ENCODE measurements at places on chromosomes 2 and 18. TPM values are rescaled to one million over a fixed set of nuclear protein-coding genes. Genes with fewer than 3 reads are reported as not detected.

Gene PLB1
- 1.3 TPM for total RNA-seq

GRCh38 chr2:186532891-186533290 is 46.8 kb downstream of the ZC3H15 start:
- DNase-seq, result no peak

DNA sequence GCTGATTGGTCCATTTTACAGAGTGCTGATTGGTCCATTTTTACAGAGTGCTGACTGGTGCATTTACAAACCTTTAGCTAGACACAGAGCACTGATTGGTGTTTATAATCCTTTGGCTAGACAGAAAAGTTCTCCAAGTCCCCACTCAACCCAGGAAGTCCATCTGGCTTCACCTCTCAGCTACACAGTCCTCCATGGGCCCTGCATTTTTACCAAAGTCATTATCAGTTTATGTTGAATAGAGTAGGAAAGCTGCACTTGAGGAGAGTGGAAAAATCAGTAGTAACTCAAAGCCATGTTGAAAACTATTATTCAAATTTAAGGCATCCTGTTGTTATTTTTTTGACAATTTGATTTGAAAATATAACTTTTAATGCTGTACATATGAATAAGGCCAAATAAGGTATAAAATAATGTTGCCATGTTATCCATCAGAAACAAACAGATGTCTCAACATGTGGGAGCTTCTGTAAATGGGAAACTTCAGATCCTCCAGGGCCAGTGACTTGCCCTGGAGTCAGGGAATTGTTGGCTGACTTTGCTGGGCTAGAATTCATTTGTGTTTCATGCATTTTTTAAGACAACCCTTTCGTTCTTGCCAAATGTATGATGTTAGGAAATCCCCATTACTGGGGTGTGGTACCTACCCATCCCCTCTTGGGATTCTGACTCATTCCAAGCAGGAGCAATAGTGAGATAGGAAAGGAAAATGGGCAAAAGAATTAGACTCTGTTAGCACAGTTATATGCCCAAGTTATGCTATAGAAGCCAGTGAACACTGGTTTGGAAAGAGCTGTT is 37.8 kb upstream of the CCDC195 start:
- DNase-seq, result no peak

Gene MRO
- total RNA-seq, result 0.55 TPM

GRCh38 chr2:65999103-65999502 is 435.8 kb upstream of the MEIS1 start:
- DNase-seq, result no peak

Gene EPB41L3
- total RNA-seq, result 39.5 TPM

Gene AQP12A
- not detected for total RNA-seq

Gene DLGAP1
- total RNA-seq, result not detected

Gene ZSWIM2
- not detected for total RNA-seq

Gene NPPC
- total RNA-seq, result not detected

DNA sequence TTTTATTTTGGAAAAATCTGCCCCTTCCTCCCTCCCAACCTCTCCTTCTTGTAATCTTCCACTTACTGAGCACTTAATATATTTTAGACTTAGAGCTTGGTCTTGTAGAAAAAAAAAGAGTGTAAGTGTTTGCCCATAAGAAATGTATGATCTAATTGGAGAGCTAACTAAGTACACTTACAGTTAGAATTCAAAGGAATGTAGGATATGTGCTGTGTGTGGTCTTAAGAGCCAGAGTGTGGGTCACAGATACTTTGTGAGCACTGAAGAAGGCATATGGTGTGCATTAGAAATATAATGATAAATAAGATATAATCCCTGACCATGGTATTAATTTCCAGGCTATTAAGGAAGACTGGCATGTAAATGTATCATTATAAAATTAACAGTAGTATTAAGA is 91.8 kb upstream of the ZNF521 start:
- DNase-seq, result no peak

- no peak for DNase-seq
Measured at GRCh38 chr2:55776479-55776878, 82.8 kb upstream of the PNPT1 start.

GRCh38 chr18:78630981-78631510 is 348.6 kb upstream of the SALL3 start:
- DNase-seq, result no peak

- no peak for DNase-seq
Measured at GRCh38 chr2:119699016-119699606, 20.1 kb downstream of the TMEM177 start.

Gene GATA6
- total RNA-seq, result 24.1 TPM

DNA sequence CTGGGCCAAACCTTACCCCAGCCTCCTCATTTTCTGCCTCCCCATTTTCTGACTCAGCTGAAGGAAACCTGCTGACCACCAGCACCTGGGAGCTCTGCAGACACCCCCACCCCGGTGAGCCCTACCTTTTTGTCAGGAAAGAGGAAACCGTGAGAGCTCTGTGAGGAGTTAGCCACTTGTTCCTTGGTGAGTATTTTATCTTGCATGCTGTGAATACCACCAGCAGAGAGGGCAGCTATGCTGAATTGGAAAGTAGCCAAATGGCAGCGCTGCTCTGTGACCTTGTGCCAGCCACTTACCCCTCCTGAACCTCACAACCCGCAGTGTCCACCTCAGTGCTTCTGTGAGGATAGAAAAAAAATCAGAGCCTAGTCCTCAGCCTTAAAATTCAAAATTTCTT is 2.5 kb downstream of the MPPE1 start:
- DNase-seq, result no peak

Gene GRHL1
- 9.3 TPM for total RNA-seq

GRCh38 chr2:24233321-24233720 is 58.5 kb downstream of the FAM228A start:
- DNase-seq, result no peak

DNA sequence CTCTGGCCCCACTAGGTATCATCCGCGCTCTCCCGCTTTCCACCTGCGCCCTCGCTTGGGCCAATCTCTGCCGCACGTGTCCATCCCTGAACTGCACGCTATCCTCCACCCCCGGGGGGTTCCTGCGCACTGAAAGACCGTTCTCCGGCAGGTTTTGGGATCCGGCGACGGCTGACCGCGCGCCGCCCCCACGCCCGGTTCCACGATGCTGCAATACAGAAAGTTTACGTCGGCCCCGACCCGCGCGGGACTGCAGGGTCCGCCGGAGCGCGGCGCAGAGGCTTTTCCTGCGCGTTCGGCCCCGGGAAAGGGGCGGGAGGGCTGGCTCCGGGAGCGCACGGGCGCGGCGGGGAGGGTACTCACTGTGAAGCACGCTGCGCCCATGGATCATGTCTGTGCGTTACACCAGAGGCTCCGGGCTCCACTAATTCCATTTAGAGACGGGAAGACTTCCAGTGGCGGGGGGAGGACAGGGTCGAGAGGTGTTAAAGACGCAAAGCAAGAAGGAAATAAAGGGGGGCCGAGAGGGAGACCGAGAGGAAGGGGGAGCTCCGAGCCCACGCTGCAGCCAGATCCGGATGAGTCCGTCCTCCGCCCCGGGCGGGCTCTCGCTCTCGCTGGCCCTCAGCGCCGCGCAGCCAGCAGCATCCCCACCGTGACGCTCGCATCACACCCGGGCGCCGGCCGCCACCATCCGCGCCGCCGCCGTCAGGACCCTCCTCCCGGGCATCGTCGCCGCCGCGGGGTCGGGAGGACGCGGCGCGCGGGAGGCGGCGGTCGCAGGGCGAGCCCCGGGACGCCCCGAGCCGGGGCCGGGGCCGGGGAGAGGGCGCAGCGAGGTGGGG is 664 bp downstream of the NETO1 start:
- no peak for DNase-seq

DNA sequence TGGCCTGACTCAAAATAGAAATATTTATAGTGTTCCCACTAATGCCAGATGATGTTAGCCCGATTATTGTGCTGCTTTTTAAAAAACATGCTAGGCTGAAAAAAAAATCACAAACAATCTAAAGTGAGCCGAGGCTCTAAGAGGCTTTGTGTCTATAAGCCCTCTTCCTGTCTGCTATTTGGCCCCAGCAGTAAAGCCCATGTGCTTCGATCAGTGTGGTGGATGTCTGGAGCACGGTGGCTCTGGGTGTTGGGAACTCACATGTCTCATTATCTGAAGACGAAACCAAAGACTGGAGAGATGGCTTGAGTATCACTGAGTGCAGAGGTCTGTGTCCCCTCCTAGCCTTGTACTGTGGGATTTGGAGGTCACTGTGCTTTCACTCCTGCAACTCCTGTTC is 55.1 kb downstream of the INO80C start:
- DNase-seq, result no peak

DNA sequence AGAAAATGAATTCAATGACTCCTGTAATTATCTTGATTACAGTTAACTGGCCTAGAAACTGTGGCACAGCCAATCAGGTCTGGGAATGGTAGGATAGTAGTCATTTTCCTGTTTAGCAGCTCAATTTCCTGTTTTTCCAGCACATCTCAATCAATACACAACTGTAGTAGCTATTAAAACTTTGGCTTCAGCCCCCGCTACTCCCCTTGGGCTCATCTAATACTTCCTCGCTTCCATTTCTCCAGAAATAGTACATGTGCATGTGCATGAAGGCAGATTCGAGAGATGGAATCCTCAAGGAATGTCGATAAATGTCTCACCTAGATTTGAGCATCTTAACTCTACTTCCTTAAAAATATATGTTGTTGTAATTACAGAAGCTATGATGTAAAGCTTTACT is 9.7 kb downstream of the COBLL1 start:
- DNase-seq, result no peak

- DNase-seq, result no peak
Measured at GRCh38 chr18:77056344-77057005, 76.1 kb downstream of the MBP start.

DNA sequence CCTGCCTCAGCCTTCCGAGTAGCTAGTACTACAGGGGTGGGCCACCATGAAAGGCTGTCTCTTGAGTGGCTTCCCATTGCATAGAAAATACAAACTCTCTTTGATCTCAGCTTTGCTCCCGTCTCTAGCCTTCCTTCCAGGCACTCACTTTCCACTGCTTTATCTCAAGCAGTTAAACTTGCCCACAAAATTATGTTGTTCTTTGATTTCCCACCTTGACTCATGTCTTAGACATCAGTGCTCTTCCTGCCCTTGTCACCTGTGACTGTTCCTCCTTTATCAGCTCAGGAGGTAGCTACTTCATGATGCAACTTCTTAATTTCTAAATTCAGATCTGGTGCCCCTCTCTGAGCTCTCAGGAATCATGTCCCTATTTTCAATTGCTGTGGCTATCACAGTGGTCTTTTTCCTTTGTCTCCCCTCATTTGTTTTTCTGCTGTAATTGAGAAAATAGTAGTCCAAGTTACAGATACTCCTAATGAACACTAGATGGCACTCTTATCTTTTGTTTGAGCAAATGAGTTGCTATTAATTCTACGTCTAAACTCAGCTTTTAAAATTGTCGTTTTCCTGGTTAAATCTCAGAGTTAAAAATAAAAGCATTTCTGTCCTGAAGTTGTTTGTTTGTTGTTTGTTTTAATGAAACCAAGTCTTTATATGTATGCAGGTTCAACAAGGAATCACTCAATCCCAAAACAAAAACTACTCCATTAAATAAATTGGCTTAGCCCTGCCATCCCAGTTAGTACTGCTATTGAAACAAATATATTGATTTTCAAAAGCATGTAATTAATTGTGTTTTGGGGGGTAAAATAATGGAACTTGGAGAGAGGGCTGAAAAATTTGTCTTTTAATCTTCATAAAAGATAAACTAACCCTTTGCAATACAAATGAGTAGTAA is 46.9 kb upstream of the GREB1L start:
- peak; percentile 69 for DNase-seq

GRCh38 chr18:76982038-76982437 is 150.5 kb downstream of the MBP start:
- no peak for DNase-seq

Gene CFC1
- total RNA-seq, result not detected

GRCh38 chr2:167689444-167689843 is 558.0 kb downstream of the STK39 start:
- DNase-seq, result peak; percentile 28

GRCh38 chr2:234797566-234798250 is 154.1 kb upstream of the SH3BP4 start:
- no peak for DNase-seq

- no peak for DNase-seq
Measured at GRCh38 chr2:45974056-45974455, 322.6 kb downstream of the PRKCE start.

Gene FIGN
- total RNA-seq, result 1.5 TPM

- no peak for DNase-seq
Measured at GRCh38 chr2:221553333-221553732, 18.8 kb downstream of the EPHA4 start.

- no peak for DNase-seq
Measured at GRCh38 chr2:199197448-199197847, 260.3 kb downstream of the SATB2 start.

DNA sequence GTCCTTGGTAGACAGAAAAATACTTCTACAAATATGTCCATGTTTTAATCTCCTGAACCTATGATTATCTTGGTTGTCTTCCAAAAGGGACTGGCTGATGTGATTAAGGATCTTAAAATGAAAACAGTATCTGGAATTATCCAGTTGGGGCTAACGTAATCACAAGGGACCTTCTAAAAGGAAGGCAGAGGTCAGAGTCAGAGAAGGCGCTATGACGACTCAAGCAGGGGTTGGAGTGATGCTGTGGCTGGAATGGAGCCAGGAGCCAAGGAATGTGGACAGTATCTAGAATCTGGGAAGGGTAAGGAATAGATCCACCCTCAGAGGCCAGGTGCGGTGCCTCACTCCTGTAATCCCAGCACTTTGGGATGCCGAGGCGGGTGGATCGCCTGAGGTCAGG is 4.2 kb upstream of the USP14 start:
- DNase-seq, result peak; percentile 16

Gene LINC00305
- not detected for total RNA-seq

- DNase-seq, result no peak
Measured at GRCh38 chr2:16861111-16861510, 195.5 kb upstream of the CYRIA start.

Gene ALPP
- 14.4 TPM for total RNA-seq

DNA sequence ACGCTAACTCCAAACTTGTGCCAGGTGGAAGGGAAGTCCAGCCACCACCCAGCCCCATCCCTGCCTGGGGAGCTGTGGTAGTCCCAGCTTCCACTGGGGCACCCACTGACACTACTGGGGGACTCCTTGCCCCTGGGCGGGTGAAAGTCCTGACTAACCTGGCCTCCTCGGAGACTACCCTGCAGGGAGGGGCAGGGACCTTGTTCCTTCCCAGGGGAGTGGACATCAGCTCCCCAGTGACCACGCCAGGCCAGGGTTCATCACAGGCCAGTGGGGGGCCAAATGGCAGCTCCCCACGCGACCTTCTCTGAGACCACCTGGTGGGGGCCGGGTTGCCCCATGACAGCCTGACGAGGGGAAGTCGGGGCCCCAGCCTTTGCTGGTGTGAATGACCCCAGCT is 420.0 kb upstream of the SALL3 start:
- no peak for DNase-seq

DNA sequence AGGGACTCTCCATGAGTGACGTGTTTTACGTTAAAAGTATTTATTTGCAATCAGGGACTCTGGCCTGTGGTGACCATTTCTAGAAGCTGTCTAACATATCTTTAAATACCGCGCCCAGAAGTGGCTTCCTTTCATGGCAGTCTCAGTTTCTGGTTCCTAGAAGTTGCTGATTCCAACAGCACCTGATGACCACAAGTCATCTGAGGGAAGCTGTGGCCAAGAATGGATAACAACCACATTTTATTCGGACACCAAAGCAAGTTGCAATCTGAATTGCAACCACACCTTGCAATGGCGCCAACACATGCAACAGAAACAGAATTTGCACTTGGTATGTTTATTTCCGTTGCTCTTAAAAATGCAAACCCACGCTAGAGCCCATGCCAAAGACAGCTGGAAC is 33.1 kb downstream of the MEX3C start:
- DNase-seq, result no peak

Gene PTPRN
- not detected for total RNA-seq

- peak; percentile 66 for DNase-seq
Measured at GRCh38 chr2:42055573-42056514, 8.0 kb downstream of the PKDCC start.

Data from PC-3 (cell line).